ENCODE measurements at places on chromosomes 5 and 9. TPM values are rescaled to one million over a fixed set of nuclear protein-coding genes. Genes with fewer than 3 reads are reported as not detected.

The PDZD2 gene
- total RNA-seq: not detected

The KCNMB1 gene
- not detected for total RNA-seq

The GARIN3 gene
- total RNA-seq: 0.77 TPM

The OR1L8 gene
- total RNA-seq: not detected

The ZNF462 gene
- not detected for total RNA-seq

The ABCA1 gene
- 0.38 TPM for total RNA-seq

The LRRC26 gene
- total RNA-seq: not detected

The SLC36A2 gene
- total RNA-seq: not detected

The IL6ST gene
- 35.3 TPM for total RNA-seq
